ENCODE measurements at places on chromosomes 3 and 15.

GRCh38 chr3:189160519-189161309 is 11.1 kb upstream of the TPRG1 start:
- DNase-seq, result no peak

DNA sequence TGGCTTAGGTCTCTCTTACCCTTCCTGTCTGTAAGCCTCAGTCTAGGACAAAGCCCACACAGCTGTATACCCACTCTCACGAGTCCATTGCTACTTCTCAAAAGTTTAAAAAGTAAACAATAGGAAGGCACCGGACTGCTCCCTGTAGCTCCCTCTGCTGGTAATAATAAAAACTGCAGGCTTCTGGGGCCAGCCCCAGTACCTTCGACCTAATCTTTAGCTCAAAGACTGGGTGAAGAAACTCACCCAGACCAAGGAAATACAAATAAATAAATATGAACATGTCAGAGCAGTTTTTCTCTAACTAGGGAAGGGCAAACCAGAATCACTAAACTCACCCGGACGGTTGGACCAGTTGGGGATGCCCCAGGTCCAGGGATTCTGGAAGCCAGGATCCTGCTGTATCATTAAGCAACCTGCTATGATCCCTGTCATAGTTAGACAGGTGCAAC is 5.0 kb downstream of the FAM219B start:
- no peak for DNase-seq

DNA sequence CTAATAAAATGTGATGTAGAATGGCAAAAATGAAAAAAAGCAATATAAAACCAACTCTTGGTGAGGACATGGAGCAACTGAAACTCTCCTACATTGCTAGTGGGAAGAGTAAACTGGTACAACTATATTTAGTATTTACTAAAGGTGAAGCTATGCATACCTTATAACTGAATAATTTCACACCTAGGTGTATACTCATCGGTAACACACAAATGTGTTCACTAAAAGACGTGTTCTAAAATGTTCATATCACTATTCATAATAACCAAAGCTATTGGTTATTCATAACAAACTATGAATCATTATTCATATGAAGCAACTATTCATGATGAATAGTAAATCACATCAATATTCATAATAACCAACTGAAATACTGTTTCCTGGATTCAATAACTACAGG is 1030.3 kb downstream of the ROBO2 start:
- DNase-seq, result no peak

- DNase-seq, result no peak
These were observed 308.0 kb upstream of the THRB start for GRCh38 chr3:24802614-24803013.

- no peak for DNase-seq
These were observed 37.6 kb downstream of the TRA2B start for GRCh38 chr3:185900228-185900627.

DNA sequence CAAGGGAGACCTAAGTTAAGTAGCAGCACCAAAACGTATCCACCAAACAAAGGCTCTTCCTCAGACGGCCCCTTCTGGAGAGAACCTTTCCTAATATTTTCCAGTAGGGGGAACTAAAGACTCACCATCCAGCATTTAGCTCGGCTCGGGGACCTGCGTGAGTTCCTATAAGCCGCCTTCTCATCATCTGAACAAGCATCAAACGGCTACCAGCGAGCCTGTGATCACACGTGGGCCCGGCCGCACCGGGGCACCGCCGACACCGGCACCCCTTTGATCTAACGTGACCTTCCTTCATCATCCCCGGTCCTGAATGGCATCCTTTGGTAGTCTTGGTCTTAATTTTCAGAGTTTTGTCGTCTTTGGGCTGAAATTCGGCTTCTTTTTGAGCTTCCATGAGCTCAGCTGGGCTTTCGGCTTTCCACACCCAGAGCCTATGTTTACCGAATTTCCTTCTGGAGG is 1.4 kb upstream of the ROBO2 start:
- no peak for DNase-seq

DNA sequence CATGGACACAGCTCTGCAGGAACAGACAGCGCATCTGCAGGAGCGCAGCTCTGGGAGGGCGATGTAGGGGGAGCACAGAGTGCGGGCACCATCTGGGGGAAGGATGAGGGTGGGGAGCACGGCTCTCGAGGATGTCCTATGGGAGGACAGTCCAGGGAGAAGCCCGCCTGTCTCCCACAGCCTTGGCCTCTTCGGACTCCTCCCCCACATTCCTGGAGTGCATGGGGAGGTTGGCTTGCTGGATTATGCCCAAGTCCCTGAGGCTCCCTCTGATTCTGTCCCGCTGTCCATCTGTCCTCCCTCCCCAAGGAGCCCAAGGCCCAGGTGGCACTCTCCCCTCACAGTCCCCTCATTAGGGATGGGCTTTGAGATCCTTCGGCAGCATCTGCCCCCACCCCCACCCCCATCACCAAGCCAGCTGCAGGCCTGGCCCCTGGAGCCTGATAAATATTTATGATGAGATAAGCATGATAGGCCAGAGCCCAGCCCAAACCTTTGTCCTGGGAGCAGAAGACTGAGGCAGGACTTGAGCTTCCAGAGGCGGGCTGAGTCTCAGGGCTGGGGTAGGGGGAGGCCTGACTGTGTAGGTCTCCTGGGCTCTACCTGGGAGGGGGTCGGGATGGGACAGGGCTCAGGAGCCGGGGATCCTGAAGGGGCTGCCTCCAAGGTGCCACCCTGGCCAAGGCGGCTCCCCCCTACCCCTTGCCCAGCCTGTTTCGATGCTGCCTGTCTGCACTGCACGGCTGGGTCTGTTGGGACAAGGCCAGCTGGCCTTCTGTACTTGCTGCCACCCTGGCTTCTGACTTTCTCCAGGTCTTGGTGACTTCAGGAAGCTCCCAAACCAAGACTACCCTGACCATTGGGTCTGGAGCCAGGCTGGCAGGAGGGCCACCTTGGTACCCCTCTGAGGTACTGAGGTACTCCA is 28.6 kb upstream of the SEMA3F start:
- DNase-seq, result no peak

DNA sequence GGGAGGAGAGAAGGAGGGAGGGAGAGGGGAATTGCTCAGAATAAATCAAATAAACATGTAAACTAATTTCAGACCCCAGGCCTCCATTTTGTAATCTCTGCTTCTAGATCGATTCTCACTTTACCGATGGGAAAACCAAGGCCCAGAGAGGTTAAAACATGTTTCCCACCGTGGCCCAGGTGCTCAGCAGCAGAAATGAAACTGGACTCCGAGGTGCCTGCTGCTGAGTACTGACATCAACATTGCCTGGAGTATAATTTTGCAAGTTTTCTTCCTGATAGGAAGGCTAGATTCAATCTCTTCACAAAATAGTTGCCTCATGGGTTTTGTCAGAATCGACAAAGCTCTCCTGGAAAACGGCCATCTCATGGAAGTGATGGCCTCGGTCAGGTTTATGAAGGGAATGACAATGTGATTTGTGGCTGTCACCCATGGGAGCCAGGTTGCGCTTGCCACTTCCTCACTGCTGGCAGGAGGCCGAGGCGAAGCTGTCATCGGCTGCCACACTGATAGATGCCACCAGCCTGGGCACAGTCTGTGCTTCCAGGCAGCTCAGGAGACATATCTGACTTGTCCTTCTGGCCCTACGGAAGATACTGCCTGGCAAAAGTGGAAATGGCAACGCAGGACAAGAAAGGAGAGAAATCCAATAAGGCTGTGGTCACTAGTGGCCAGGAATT is 133.1 kb upstream of the LRRN1 start:
- no peak for DNase-seq

DNA sequence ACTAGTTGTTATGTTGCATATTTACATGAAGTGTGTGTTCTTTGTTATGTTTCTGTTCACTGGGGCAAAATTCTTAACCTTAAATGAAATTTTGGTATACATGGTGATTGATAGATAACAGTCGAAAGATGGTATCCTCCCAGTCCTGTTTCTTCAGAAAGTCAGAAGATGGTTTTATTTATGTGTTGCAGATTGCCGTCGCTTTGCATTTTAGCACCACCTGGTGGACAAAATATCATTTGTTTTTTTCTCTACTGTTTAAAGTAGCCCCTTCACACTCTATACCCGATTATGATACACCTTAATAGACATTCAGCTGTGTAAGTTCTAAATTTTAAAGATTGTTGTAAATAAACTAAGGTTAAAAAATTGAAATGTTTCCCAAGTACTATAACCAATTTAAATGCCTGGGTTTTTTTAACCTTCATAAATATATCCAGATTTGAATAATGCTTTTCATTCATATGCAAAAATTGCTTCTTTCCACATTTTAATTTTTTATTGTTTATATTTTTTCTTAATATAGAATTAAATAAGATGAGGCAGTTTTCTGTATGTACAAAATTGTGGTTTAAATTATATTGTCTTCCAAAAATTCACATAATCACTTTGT is 152.2 kb downstream of the ALCAM start:
- DNase-seq, result no peak

DNA sequence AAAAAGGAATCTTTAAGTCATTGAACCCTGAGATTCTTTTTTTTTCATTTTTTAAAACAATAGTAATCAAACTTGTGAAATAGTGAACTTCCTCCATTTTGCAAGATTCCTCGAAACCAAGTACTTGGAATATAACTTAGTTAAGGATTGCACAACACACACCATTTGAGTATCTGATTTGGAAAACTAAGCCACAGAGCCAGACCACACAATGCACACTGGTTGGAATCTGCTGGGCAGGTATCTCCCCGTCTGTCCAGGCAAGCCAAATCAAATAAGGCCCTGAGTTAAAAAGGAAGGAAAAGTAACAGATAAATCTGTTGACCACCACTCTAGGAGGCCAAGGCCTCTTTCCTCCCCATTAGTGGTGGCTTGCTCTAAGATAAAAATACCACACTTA is 177.5 kb upstream of the ICE2 start:
- DNase-seq, result no peak

DNA sequence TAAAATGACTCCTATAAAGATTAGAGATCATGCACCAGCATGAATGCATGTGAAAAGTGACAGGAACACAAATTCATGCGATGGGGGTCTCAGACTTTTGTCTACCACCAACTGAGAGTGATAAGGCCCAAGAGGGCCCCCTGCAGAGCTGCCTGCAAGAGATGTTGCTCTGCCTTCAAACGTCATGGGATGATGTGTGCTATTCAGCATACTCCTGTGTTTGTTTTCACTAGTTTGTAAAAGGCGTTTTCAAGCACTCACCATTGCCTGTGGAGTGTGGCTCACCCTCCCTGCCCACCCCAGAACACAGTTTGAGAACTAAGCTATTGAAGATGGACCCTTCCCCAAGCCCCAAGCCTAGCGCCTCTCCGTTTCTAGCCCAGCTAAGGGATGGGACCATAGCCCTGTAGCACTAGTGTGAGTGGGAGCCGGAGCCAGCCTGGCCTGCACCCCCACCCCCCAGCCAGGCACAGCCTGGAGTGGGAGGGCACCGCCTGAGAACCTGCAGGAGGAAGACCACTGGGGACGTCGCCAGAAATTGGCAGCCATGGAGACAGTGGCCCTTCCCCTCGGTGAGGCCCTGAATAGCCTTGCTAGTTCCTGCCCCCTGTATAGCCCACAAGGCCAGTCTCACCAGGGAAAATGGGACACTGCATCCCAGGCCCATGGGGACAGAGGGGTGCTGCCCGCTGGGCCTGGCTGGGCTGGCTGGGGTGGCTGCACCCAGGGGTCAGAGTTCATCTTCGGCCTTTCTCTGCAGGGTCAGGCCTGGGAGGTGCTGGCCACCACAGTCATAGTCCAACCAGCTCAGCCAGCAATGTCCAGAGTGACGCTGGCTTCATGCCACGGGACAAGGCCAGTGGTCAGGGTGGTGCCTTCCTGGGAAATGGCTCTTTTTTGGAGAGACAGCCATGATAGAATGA is 22.6 kb upstream of the KLF13 start:
- DNase-seq, result no peak

All from activated gamma-delta T cell (primary cell).